GM18507 (cell line): ENCODE measurements at places on chromosomes 3 and 15.

DNA sequence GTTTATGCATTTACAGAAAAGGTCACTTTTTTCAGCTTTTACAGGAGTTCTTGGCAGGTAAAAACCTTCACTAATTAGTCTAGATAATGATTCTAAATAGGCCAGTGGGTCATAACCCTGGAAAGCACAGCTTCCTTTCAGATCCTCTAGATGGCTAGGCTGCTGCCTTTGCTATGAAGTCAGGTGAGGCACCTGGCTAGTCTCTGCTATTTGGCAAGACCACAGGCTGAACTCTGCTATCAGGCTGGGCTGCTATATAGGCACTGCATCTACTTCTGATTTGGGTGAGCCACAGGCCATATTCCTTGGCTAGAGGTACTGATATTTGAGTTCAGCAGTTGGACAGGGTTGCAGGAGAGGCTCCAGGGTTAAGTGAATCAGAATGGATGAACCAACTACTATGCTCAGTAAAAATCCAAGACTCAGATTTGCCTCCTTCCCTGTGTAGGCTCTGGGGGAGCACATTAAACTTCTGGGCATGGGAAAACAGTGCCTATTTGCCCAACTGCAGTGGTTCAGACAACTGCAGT is 665.7 kb upstream of the TBL1XR1 start:
- DNase-seq, result no peak

DNA sequence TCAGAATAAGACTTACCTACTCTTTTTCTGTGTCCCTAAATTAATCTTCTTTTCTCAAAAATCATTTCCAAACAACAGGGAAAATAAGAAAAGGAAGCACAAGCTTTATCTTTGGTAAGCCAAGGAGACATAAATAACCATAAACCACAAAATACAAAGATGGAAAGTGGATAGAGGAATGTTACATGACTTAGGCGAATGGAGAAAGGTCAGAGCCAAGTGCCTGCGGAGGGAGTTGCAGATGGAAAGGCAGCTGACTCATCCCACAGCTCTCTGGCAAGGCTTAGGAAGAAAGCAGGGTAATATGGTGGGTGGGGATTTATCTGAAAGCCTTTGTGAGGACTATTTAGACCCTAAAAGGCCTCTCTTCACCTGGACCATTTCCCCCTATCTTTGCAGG is 72.8 kb downstream of the GALK2 start:
- no peak for DNase-seq

DNA sequence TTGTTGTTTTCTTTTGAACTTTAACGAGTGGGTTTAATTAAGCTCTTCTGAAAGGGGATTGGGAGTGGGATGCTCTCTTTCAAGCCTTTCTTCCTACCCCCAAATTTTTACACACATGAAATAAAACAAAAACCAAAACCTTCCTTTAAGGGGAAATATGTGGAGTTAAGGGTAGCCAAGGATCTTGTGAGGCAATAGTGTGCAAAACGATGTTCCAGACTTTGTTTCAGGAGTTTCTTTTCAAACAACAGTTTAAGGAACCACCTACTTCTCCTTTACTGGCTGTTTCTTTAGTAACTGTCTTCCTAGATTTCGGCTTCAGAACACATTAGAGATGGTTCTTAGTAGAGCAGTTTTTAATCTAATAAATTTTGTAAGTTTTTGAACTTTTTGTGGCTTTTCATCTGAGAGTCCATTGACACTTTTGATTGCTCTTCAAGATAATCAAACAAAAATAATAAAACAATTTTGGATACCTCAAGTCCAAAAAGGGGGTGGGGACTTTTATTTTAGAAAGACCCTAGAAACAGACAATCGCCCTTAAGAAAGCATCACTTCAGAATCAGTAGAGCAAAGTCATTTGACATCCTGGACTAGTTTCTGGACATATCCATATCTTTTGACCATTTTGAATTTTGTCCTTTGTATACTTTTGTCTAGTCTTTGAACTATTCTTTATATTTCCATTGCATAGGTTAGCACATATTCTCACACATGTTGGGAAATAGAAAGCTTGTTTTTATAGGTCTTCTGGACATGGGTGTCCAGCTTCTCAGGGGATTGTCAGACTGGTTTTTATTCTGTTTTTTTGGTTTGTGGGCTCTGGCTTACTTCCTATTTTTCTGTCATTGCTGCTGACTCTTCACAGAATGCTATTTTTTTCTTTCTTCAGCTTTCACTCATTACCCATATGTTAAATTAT is 6.0 kb downstream of the DIPK2A start:
- no peak for DNase-seq

GRCh38 chr3:51916418-51916817 is 13.3 kb upstream of the IQCF1 start:
- DNase-seq, result no peak

DNA sequence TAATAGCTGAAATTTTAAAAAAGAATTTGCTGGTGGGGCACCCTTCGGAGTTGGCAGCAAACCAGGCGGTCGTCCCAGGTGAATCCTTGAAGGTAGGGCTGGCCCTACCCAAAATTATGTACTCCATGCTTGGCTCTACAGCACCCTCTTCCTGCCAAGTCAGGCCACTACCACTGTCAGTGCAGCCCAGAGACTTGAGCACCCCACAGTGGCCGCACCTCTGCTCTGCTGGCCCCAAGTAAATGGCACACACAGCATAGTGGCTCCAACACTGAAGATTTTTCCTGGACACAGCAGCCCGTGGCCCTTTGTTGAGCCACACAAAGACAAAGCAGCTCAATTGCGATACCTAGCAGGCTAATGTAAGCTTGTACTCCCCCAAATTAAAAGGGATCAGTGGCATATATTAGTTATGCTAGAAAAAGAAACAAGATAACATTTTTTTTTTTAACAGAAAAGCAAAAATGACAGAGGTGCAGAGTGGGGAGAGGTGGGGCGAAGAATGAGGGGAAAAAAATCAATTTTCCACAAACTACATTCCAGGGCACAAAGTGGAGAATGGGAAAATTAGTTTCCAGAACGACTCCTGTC is 250.5 kb downstream of the UACA start:
- DNase-seq, result no peak

GRCh38 chr3:131221731-131222130 is 159.8 kb upstream of the NUDT16 start:
- DNase-seq, result no peak
